Activated CD4-positive, alpha-beta T cell treated with anti-CD3 and anti-CD28 coated beads, Interleukin-2, amount 50 U/mL, for 24 hours (primary cell): ENCODE measurements at places on chromosomes 6 and 20.
A peak's percentile ranks its signal among the peaks of the same experiment; 100 is the strongest.

GRCh38 chr6:127464881-127465459, 5.8 kb upstream of the KIAA0408 start:
- peak; percentile 24 for DNase-seq

GRCh38 chr6:96563853-96564252, 925 bp downstream of the FHL5 start:
- DNase-seq, result no peak

DNA sequence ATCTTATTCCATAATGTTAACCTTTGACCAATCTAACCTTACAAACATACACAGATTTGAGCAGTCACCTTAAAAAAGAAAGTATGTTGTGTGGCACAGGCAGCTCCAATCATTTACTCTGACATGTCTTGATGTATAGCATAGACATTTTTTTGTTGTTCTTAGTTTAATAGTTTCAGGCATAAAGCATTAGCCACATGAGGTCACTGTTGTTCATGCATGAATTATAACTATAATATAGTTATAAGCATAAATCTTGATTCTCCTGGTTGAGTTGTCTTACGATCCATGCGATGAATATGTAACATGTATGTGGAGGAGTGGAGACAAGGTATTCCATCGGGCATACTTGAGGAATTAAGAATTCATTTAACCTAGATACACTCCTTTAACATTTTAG, 26.1 kb upstream of the NKAIN2 start:
- no peak for DNase-seq

DNA sequence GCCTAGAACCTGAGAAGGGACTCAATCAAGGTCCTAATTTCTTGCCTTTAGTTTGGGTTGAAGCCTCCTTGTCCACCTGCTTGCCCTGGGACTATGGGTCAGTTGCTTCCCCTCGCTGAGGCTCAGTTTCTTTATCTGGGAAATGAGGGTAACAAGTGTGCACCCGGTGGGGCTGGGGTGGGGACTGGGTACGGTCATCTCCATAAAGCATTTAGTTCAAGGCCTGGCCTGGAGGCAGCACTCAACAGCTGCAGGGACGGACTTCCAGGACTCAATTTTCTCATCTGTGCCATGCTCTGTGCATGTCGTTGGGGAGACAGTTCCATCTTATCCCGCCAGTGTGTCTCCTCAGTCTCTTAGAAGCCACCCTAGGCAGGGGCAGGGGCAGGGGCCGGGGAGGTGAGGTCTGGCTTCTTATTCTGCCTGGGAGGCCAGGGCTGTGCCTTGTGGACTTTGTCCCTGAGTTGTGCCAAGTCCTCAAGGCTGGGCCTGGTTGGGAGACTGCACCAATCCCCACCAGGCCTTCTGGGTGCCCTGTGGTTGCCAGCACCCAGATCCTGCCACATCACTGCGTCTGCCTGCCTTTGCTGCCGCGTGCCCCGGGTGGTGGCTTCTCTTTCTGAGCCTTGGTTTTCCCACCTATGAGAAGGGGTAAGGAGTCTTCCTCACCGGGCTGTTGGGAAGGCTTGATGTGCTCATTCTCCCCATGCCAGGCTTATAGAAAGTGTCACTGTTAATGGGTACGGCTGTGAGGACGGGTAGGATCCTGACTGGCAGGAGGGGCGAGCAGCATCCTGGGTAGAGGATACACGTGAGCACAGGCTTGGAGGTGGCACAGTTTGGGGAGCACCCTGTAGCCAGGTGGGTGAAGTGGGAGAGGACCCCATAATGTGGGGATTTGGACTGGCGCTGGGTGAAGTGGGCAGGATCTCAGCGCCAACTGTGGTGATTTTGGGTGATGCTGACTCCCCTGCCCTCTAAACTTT, 8.6 kb downstream of the SRC start:
- no peak for DNase-seq

DNA sequence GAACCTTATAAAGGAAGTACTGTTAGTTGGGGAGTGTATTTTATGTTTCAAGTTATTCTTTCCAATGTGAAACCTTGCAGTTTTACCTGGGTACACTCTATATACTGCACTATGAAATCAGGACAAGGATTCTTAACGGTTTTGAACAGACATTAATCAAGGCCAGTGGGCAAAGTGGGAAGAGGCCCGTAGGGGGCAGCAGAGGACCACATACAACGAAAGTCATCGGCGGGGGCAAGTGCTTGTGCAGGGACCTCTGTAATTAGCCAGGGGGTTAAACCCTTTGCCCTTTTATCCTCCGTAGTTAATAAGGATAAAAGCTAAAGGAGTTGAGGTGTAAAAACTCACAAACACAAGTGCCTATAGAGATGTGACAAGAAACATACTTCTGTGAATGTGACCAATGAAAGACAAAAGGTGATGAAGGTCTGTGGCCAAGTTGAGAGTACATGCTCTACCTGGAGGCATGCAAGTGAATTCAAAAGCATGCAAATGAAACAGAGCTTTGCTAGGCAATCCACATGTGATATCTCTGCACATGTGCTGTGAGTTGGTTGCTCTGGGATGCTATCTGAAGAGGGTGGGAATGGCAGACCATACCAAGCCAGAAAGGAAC, 392.7 kb upstream of the MAN1A1 start:
- peak; percentile 26 for DNase-seq

- DNase-seq, result no peak
These were observed 85.8 kb downstream of the DLL1 start for GRCh38 chr6:170205126-170205525.

DNA sequence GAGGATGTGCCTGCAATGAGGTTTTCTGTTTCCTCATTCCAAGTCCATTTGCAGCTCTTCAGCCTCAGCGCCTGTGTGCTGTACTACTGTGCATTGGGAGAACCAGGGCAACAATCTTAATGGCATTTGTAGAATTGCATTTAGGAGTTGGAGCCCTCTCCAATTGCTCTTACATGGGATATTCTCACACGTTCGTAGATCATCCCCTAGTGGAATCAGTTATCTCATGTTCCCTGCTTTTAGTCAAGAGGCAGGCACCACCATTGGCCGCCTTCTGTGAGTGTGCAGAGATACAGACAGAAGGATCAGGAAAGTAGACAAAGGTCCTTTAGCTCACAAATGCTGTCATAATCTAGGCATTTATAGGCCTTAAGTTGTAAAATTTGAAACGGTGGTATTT, 84.2 kb upstream of the RGS17 start:
- DNase-seq, result no peak

DNA sequence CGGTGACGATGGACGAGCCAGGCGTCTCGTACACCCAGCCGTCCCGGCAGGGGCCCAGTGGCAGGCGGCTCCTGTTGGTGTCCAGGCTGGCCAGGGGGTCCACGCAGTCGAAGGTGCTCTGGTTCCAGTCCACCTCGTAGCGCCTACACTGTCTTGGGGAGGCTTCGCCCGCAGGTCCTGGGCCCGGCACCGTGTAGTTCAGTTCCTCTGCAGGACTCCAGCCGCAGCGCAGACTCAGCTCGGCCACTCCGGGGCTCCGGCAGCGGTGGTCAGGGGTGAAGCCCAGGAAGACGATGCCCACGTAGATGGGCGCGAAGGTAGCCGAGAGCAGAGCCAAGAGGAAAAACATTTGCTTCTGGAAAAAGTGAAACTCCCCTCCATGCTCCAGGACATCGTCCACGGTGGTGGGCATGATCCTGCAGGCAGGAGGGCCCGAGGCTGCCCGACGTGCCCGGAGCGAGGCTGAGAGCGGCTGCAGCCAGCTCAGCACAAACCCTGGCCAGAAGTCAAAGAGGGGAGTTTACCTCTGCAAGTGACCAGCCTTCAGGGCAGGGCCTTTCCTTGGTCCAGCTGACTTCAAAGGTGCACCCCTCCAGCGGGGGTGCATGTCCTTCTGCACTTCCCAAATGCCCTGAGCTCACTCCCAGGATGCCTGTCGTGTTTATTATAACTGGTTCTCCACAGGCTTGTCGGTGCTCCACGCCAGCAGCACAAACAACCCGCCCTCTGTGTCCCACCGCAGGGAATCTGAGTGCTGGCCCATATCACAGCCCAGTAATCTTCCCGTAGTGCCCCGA, at the start of gene SLC22A2:
TSS of gene SLC22A2 (minus strand) at position 476 of the 797 bp plus-strand sequence. CDS start at position 412, 64 bp downstream.
- no peak for DNase-seq

DNA sequence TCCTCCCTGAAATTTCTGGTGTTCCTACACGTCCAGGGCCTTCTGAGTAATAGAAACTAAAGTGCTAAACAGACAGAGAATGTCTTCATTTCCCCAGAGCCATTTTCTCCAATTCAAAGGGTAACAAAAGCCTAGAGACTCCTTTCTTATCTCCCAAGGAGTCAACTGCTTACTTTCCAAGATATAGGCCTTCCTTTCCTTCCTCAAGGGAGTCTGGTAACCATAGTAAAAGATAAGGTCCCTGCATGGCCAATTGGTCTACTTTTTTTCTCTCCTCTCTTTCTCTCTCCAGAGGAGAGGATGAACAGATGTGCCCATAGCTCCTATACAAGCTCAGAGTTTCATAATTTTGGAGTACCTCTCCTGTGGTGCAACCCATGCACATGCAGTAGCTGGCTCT, 185.7 kb downstream of the ASCC3 start:
- no peak for DNase-seq
